Activated CD4-positive, alpha-beta T cell treated with anti-CD3 and anti-CD28 coated beads for 36 hours (primary cell): ENCODE measurements at places on chromosomes 4 and X.

DNA sequence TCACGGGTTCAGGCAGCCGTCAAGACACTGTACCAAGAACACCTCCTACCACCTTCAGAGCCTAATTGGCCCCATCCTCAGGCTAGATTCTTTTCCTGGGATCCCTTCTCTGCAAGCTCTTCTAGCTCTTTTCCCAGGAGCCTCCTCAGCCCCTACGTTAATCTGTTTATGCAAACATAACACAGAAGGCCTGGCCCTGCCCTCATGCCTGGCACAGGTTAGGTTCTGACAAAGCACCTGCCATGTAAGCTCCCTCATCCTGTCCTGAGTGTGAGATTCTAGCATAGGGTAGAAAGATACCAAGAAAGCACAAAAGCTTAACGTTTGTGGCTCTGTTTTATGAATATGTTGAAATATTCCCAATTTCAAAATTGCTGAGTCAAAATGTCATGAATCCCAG is 93.6 kb downstream of the IRF2 start:
- H3K4me1 ChIP-seq: peaks cover 44% of the 10 kb centered on the region
- DNase-seq: no peak
- no peaks in the 10 kb centered on the region for H3K27me3 ChIP-seq
- H3K36me3 ChIP-seq: peaks cover 9% of the 10 kb centered on the region
- no peak overlapping the region for H3K27ac ChIP-seq

DNA sequence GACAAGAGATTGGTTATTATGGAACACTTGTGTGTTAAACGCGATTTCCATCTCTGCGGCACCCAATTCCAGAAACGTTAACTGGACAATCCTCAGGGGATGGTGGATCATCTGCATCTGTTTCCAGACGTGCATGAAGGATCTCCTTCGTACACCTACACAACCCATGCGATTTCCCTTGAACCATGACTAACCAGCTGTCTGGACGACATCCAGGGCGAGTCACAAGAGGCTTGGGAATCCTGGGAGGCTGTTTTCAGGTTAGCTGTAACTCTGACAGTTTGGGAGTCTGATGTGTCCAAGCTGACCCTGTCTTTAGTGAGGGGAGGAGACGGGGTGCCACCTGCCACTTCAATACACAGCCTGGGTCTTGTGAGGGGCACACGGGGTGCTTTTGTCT is 84.5 kb downstream of the GATB start:
- DNase-seq: no peak
- H3K36me3 ChIP-seq: peaks cover 4% of the 10 kb centered on the region
- no peaks in the 10 kb centered on the region for H3K27me3 ChIP-seq
- H3K27ac ChIP-seq: no peak overlapping the region

DNA sequence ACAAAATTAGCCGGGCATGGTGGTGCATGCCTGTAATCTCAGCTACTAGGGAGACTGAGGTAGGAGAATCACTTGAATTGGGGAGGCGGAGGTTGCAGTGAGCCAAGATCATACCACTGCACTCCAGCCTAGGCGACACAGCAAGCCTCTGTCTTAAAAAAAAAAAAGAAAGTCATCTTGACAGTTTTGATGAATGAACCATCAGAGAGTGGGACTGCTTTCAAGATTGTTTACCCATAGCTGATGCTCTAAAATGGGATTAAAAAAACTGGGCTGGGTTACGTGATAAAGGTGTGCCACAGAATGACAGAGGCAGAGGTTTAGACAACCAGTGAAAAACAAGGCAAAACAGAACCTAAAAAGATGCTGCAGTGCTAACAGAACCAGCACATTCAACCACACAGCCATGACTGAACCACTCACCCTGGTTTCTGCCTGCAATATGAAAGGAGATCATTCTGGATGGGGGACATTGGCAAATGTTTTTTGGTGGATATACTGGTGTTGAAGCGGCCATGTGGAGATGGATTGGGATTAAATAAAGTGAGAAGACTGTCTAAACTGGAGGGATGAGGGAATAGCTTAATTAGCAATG is 22.2 kb downstream of the GPAT3 start:
- H3K36me3 ChIP-seq: no peaks in the 10 kb centered on the region
- H3K4me1 ChIP-seq: peaks cover 11% of the 10 kb centered on the region

GRCh38 chrX:120549483-120550452 is 11.0 kb downstream of the CUL4B start:
- H3K36me3 ChIP-seq: peaks cover 14% of the 10 kb centered on the region
- DNase-seq: peak; percentile 48
- H3K4me1 ChIP-seq: peaks cover 28% of the 10 kb centered on the region
- H3K27me3 ChIP-seq: no peaks in the 10 kb centered on the region
- peak overlapping the region; percentile 16 for H3K27ac ChIP-seq
- no peak overlapping the region for H3K4me3 ChIP-seq

GRCh38 chr4:135385830-135386581 is 1184.4 kb upstream of the PABPC4L start:
- no peak overlapping the region for H3K4me3 ChIP-seq
- no peaks in the 10 kb centered on the region for H3K4me1 ChIP-seq
- no peak for DNase-seq
- H3K36me3 ChIP-seq: no peaks in the 10 kb centered on the region
- H3K27ac ChIP-seq: no peak overlapping the region

DNA sequence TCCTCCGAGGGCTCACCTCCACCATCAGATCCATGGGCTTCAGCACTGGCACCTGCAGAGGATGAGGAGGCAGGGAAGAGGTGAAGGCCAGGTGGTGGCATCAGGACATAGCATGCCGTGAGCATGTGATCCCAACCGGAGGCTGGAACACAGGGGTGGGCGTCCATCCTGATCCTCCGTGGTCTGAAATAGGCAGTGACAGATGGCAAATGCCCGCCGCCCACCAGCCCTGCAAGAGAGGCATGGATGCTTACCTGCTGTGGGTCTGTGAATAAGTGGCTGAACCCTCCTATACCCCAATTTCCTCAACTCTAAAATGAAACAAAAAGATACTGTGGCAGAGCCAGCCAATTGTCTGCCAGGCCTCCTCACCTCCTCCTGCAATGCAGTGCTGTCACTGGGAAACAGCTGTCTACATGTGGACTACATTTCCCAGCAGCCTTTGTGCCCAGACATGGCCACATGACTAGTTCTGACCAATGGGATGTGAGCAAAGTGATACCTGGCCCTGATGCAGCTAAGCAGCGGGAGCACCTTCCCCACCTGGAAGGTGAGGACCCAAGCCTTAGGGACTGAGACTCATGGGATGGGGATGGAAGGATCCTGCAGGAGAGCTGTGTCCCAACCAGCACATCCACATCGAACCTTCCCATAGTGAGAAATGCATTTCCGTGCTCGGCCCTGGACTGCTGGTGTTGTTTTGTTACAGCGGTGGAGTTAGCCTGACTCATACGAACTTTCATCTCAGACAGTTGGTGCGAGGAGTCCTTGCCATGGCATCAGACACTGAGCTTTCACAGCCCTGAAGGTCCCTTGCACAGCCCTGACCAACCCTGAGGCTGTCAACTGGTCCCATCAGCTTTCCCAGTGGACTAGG is 99.5 kb downstream of the PPP2R2C start:
- H3K36me3 ChIP-seq: no peaks in the 10 kb centered on the region
- DNase-seq: peak; percentile 53
- H3K4me3 ChIP-seq: no peak overlapping the region
- H3K27me3 ChIP-seq: no peaks in the 10 kb centered on the region
- H3K4me1 ChIP-seq: no peaks in the 10 kb centered on the region
- no peak overlapping the region for H3K27ac ChIP-seq

DNA sequence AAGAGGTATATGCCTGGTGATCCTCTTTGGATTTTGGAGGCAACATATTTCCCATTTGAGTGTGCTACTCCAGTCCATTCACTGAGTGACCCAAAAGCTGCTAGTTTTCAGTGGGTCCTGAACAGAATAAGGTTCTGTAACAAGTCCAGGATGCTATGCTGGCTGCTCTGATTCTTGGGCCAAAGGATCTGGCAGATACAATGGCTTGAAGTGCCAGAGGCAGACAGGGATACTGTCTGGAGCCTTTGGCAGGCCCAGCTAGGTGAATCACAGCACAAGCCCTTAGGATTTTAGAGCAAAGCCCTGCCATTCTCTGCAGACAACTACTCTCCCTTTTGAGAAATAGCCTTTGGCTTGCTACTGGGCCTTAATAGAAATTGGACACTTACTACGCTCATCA is 40.6 kb downstream of the DCHS2 start:
- H3K4me1 ChIP-seq: no peaks in the 10 kb centered on the region
- H3K27ac ChIP-seq: no peak overlapping the region
- no peaks in the 10 kb centered on the region for H3K36me3 ChIP-seq
- DNase-seq: no peak

GRCh38 chr4:162011089-162011488 is 152.7 kb downstream of the FSTL5 start:
- H3K36me3 ChIP-seq: no peaks in the 10 kb centered on the region
- H3K27ac ChIP-seq: no peak overlapping the region
- DNase-seq: no peak
- H3K4me1 ChIP-seq: no peaks in the 10 kb centered on the region
- no peaks in the 10 kb centered on the region for H3K27me3 ChIP-seq

- H3K36me3 ChIP-seq: peaks cover 2% of the 10 kb centered on the region
- H3K27me3 ChIP-seq: no peaks in the 10 kb centered on the region
- peaks cover 23% of the 10 kb centered on the region for H3K4me1 ChIP-seq
- H3K27ac ChIP-seq: peak overlapping the region; percentile 96
- peak overlapping the region; percentile 82 for H3K4me3 ChIP-seq
Observed at GRCh38 chrX:134807039-134807729, 148.9 kb upstream of the PLAC1 start.

GRCh38 chr4:28772066-28772465 is 1911.4 kb downstream of the STIM2 start:
- no peak overlapping the region for H3K27ac ChIP-seq
- no peak for DNase-seq
- H3K36me3 ChIP-seq: no peaks in the 10 kb centered on the region
- H3K27me3 ChIP-seq: no peaks in the 10 kb centered on the region
- H3K4me3 ChIP-seq: no peak overlapping the region
- no peaks in the 10 kb centered on the region for H3K4me1 ChIP-seq

DNA sequence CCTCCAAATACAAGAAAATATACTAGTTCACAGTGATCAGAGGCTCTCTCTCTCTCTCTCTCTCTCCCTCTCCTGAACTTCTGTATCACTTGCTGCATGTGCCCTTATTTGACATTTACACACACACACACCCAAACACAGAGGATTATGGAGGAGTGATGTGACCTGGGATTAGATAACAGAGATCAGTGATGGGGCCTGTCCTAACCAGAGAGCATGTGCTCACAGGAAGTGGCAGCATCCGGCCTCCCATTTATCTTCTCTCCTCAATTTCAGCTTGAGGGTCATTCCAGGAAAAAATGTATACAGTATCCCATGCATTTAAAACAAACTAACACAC is 143.0 kb downstream of the TSPAN5 start:
- peaks cover 8% of the 10 kb centered on the region for H3K36me3 ChIP-seq
- no peak for DNase-seq
- peak overlapping the region; percentile 26 for H3K27ac ChIP-seq

- no peak overlapping the region for H3K4me3 ChIP-seq
- no peaks in the 10 kb centered on the region for H3K27me3 ChIP-seq
- no peaks in the 10 kb centered on the region for H3K36me3 ChIP-seq
- no peak for DNase-seq
Observed at GRCh38 chr4:126058596-126058995, 743.8 kb downstream of the FAT4 start.

GRCh38 chrX:104854790-104855340 is 288.9 kb downstream of the IL1RAPL2 start:
- no peak overlapping the region for H3K4me3 ChIP-seq
- peaks cover 12% of the 10 kb centered on the region for H3K4me1 ChIP-seq
- DNase-seq: no peak

DNA sequence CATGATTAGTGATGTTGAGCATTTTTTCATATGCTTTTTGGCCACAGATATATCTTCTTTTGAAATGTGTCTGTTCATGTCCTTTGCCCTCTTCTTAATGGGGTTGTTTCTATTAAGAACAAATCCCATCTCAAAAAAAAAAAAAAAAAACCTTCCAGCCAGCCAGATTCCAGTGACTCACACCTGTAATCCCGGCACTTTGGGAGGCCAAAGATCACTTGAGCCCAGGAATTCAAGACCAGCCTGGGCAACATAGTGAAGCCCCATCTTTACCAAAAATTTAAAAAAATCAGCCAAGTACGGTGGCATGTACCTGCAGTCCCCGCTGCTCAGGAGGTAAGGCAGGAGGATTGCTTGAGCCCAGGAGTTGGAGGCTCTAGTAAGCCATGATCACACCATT is 5.1 kb downstream of the RAB33B start:
- H3K27me3 ChIP-seq: no peaks in the 10 kb centered on the region
- DNase-seq: no peak
- H3K36me3 ChIP-seq: peaks cover 16% of the 10 kb centered on the region
- H3K4me3 ChIP-seq: no peak overlapping the region

DNA sequence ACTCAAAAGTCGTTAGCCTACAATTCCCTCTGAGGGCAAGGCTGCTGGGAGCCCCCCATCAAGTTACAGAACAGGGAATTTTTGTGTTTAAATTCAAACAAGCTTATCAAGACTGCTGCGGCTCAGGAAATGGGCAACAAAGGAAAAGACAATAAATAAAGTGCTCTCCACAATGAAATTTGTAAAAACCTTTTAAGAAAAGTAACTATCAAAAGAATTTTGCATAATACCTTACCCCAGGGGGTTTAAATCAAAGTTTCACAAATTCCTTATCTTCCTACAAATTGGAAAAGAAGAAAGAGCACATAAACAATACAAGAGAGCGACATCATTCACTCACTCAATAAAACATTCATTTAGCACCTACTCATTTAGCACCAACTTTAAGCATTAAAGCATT is 97.9 kb upstream of the CCDC160 start:
- H3K4me1 ChIP-seq: no peaks in the 10 kb centered on the region
- no peak overlapping the region for H3K4me3 ChIP-seq
- peaks cover 2% of the 10 kb centered on the region for H3K27me3 ChIP-seq
- no peak for DNase-seq
- H3K36me3 ChIP-seq: no peaks in the 10 kb centered on the region
- no peak overlapping the region for H3K27ac ChIP-seq

GRCh38 chr4:41480896-41481311 is 57.1 kb upstream of the LIMCH1 start:
- no peaks in the 10 kb centered on the region for H3K36me3 ChIP-seq
- no peaks in the 10 kb centered on the region for H3K4me1 ChIP-seq
- H3K27ac ChIP-seq: no peak overlapping the region

DNA sequence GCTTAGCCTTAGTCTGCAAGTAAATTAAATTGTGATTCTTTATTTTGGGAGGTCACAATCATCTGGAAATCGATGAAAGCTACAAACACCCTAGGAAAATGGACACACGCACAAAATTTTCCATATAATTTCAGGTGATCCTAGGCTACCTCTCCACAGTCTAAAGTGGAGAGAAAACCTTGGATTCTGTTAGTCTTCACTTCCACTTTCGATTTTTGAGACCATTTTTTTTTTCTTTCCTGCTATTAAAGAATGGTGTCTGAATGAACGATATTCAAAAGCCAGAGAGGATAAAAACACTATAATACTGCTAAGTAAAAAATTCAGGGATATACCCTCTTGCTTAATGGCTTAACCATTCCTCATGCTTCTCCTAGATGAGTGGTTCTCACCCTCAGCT is 1.7 kb downstream of the FBXL5 start:
- no peaks in the 10 kb centered on the region for H3K27me3 ChIP-seq
- H3K4me3 ChIP-seq: peak overlapping the region; percentile 99
- H3K4me1 ChIP-seq: peaks cover 61% of the 10 kb centered on the region
- peak overlapping the region; percentile 97 for H3K27ac ChIP-seq
- DNase-seq: no peak

DNA sequence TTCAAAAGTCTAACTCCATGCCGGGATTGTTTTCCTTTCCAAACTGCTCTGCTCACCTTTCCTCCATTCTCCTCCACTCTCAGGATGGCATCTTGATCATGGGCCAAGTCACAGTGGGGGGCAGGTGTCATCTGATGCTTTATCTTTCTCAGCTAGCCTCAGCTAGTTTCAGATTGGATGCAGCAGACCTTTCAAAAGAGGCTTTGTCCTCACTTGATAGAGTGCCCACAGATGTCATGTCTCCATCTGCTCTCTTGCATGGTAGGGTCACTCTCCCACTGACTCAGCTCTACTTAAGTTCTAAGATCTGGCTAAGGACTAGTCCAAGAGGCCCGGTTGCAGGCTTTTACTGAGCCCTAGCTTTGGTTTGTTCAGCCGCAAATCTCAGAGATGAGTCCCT is 341.8 kb upstream of the GALNT7 start:
- no peak for DNase-seq
- no peak overlapping the region for H3K4me3 ChIP-seq
